A549 treated with GW870086 at 1 μM for 4 hours (cell line): ENCODE measurements at places on chromosomes 2 and 18. TPM values are rescaled to one million over a fixed set of nuclear protein-coding genes. Genes with fewer than 3 reads are reported as not detected.

ANKRD30B gene
- not detected in 5 replicates for total RNA-seq

IL18RAP gene
- total RNA-seq: 0.09 TPM in 1 of 5 replicates, not detected in the others

CDCA7 gene
- 33.6 to 48.9 TPM (median 46.7 TPM) in 5 replicates for total RNA-seq

GKN2 gene
- 1.7 to 3.5 TPM (median 2.9 TPM) in 5 replicates for total RNA-seq

GLB1L gene
- total RNA-seq: 5.0 to 6.7 TPM (median 6.3 TPM) in 5 replicates

PLEK gene
- total RNA-seq: 0.06 TPM in 1 of 5 replicates, not detected in the others

PLA2R1 gene
- total RNA-seq: 2.0 to 2.7 TPM (median 2.3 TPM) in 5 replicates

QPCT gene
- 20.7 to 24.1 TPM (median 21.2 TPM) in 5 replicates for total RNA-seq

CFC1 gene
- total RNA-seq: 0.09 TPM in 1 of 5 replicates, not detected in the others

CHAC2 gene
- total RNA-seq: 11.2 to 14.9 TPM (median 12.0 TPM) in 5 replicates

ADAM23 gene
- 5.5 to 9.9 TPM (median 9.5 TPM) in 5 replicates for total RNA-seq

COL4A3 gene
- total RNA-seq: 0.50 to 1.2 TPM (median 0.59 TPM) in 5 replicates

SLC4A5 gene
- 0.11 to 0.47 TPM (median 0.20 TPM) in 5 replicates for total RNA-seq
